Anterior cingulate cortex (tissue), 58 donors: ENCODE measurements at places on chromosomes 13 and 19.

DNA sequence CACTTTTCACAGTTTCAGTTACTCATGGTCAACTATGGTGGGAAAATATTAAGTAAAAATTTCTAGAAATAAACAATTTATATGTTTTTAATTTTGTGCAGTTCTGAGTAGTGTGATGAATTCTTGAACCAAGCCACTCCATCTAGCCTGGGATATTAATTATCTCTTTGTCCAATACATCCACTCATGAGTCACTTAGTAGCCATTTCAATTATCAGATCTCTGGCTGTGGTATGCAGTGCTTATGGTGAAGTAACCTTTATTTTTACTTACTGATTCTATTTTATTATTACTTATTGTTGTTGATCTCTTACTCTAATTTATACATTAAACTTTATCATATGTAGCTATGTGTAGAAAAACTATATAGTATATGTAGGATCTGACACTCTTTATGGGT, 128.9 kb upstream of the KLHL1 start:
- DNase-seq = no peak

DNA sequence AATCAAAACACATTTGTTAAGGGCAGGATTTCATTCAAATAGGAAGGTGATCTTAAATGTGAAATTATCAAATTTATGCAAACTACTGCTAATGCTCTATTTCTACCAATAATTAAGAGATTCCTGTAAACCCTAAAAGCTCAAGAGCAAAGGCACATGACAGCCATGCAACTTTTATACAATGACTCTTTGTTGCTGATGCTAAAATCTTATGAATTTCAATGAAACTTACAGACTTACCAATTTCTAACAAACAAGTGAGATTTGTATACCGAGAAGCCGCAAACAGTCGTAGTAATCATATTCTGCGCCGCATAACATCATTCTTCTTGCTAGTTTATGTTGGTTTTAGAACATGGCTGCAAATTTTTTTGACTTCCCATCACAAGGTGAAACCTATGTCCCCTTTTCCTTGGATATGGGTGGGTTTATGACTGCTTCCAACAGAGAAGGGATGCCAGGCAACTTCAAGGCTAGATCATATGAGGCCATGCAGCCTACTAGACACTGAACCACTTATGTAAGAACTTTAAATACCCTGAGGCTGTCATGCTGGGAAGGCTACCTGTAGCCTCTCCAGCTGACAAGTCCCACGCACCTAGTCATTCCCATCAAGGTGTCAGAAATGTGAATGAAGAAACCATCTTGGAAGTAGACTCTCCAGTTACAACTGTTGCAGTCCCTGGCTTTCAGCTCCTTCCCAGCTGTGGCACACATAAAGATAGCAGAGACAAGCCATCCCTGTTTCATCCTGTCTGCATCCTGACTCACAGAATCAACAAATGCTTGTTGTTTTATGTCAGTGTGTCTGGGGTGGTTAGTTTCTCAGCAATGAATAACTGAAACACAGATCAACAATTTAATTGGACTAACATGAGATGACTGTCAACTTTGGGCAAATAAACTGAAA, 42.0 kb downstream of the LNX2 start:
- DNase-seq = no peak

DNA sequence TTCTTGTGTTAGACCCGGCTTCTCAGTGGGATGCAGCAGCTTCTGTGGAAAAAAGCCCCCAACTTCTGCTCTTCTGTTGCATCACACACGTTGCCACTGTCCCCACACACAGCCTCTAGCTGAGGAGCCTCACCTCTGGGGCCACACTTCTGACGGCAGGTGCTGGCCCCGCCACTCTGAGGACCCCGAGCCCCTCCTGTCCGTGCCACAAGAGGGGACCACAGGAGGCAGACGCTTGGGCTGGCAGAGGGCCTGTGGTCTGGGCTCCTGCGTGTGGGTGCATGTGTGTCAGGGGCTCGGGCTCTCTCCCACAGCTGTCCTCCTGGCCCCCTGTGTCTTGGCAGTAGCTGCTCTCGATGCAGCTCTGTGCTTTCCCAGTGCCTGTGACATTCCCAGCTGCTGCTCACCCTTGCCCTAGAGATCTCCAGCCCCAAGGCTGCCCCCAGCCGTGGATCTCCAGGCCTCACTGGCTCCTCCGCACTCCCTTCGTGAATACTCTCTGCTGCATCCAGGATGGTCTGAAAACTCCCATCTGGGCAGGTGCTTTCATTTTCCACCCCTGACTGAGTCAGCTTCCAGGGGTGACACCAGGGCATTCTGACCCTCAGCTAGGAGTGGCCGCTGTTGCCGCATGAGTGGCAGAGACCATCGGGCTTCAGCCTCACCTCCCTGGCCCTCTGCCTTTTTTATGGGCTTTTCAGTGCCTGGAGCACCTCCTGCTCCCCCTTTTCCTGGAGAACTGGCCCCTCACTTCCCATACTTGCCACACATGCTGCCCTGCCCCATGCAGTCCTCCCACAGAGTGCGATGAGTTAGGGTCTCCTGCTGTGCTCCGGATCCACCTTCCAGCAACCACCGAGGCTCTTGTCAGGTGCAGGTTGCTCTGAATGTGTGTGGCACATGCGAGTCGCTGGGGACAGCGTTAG, 13.7 kb downstream of the MAU2 start:
- no peak for DNase-seq

DNA sequence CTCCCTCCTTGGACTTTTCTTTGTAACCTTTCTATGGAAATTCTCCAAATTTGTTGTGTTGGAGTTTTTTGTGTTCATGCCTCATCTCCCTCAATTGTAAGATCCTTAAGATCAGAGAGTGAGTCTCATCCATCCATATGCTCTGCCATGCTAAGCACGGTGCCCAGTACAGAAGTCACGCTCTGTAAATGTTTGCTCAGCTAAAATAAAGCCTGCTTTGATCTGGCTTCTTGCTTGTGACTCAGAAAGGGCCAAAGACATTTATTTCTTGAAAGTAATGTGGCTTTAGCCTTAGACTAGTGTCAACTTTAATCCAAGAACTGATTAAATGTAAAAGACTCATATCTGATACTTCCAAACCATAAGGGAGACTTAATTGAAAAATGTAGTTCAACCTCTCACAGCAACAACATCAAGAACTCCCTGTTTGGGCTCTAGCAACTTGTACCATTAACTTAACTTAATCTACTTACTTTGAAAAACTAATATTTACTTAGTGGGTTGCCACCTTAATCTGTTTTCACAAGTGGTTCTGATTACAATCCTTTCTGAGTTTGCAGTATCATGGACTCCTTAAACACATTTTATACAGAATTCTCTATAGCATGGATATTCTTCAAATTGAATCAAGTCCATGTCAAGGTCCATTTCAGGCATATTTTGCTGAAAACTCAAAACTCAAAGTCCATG, 100.2 kb downstream of the KL start:
- no peak for DNase-seq

GRCh38 chr19:41339936-41340335, 13.8 kb downstream of the TGFB1 start:
- no peak for DNase-seq

- no peak for DNase-seq
Observed at GRCh38 chr19:16896146-16897028, 7.6 kb downstream of the F2RL3 start.

- DNase-seq = no peak
Observed at GRCh38 chr13:41554180-41554579, 96.8 kb downstream of the RGCC start.
